Cardiac muscle cell (in vitro differentiated cells and primary cell): ENCODE measurements at places on chromosomes 5 and 9.

DNA sequence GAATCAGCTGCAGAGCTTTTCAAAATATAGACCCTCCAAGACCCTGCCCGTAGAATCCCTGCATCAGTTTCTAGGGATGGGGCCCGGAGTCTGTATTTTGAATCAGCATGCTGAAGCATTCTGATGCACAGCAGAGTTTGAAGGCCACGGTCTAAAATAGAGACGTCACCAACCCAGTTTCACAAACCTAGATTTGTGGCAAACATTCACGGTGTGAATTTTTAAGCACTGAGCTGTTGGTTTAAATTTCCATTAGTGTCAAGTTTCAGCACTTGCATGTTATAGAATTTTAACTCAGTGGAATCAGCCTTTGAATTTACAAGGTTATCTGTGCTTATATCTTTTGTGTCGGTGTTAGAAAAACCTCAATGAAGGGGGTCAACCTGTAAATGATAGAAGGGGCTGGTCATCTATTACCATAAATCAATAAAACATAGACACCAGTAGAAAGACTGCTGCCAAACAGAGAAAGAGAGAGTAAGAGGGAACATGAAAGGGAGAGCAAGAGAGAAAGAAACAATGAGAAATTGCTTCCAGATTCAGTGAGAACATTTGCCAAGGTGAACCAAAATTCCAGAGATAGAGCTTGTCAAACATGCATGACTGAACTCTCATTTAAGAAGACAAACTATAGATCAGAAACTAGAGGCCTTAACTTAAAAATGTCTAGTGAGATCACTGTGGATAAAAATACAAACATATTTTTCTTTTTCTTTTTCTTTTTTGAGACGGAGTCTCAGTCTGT, 414.9 kb downstream of the ZSWIM6 start:
- no peak for DNase-seq

DNA sequence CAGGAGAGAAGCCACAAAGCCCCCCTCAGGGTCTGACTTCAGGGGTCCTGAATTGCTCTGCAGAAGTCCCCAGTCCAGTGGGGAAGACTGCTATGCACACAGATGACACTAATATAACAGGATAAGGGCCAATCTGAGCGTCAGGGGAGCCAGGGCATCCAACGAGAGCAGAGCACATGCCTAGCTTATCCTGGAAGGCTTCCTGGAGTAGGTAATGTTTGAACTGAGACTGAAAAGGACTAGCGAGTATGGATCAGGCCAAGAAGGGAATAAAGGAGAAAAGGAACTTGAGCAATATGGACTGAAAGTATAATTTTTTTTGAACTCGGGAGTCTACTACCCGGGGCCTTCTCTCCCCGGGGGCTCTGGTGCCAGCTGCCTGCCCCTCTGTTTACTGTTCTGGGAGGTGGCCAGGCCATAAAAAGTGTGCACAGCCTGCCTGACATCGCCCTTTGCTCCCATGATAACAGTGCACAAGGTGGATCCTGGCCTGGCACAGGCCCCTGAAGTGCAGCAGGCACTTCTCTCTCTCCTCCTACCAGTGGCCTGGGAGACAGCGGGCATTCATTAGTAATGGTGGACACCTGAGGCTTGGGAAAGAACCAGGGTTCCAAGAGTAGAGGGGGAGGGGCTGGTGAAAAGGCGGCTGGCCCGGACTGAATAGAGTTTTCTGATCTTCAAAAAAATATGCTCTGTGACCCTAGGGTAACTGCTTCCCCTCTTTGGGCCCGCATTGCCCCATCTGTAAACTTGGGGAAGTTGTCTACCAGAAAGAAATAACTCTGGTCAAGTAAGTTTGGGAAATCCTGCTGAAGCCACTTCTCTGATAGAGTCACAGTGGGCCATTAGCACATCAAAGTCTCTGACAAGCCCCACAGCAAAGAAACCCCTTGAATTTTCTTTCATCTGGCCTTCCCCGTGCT, 4.6 kb upstream of the SLC6A7 start:
- DNase-seq: no peak

DNA sequence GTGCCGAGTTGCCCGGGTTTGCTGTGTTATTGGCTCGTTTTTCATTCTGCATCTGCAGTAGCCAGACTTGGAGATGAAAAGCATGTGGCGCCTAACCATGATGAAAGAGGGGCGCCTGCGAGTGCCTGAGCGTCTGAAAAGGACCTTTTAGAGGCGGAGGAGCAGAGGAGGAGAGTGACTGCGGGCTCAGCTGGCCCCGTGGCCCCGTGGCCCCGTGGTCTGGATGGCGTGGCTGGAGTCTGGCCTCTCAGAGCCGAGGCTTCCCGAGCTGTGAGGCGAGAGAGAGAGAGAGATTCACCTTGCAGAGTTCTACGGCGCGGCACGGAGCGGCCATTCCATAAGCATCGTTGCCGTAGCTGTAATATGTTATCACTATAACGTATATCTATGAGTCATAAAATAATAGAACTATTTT, 55.3 kb upstream of the RNU6ATAC start:
- no peak for DNase-seq

DNA sequence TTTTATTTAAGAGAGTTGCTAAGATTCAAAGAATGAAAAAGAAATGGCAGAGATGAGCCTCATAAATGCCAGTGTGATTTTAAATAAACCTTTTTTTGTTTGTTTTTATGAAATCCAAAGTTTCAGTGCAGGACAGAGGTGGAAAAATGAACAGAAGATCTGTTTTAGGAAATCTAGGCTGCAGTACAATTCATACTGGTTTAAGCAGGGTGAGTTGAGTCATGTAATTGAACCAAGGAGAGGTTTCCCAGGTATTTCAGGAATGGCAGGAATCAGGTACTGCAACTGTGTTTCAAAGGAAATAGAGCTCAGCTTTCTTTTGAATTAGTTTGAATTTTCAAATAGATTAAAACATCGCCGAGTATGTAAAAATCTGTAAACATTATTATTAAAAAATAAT, 3.0 kb upstream of the ANKRD31 start:
- DNase-seq: no peak

GRCh38 chr5:159411115-159411514, 80.8 kb upstream of the IL12B start:
- DNase-seq: no peak

DNA sequence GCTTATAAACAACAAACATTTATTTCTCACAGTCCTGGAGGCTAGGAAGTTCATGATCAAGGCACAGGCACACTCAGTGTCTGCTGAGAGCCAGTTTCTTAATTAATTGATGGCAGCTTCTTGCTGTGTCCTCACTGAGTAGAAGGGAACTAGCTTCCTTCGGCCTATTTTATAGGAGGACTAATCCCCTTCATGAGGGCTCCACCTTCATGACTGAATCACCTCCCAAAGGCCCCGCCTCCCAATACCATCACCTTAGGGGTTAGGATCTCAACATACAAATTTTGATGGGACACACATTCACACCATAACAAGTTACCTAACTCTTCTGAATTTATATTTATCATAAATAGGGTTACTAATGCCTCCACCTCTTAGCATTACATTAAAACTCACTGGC, 129.8 kb downstream of the GNAQ start:
- DNase-seq: no peak

GRCh38 chr9:1659363-1659690, 355.8 kb upstream of the SMARCA2 start:
- no peak for DNase-seq
